ENCODE measurements at places on chromosomes 13 and 19. TPM values are rescaled to one million over a fixed set of nuclear protein-coding genes. Genes with fewer than 3 reads are reported as not detected.

GRCh38 chr13:106986687-106987426 lies 418.9 kb upstream of the ARGLU1 start:
- no peak for DNase-seq

DNA sequence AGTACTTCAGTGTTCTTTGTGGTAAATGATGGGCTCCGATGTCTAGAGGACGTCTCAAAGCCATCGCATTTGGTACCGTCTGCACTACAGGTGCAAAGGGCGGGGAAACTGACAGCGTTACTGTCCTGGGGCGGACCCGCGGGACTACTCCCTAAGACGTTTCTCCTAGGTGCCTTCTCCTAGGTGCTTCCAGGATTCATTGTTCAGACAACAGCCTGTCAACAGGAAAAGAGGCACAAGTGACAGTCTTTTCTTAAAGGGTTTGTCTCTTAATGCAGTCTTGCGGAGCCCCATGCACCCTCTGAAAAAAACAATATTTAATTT lies 1.4 kb downstream of the SERTM1 start:
- DNase-seq: no peak

DNA sequence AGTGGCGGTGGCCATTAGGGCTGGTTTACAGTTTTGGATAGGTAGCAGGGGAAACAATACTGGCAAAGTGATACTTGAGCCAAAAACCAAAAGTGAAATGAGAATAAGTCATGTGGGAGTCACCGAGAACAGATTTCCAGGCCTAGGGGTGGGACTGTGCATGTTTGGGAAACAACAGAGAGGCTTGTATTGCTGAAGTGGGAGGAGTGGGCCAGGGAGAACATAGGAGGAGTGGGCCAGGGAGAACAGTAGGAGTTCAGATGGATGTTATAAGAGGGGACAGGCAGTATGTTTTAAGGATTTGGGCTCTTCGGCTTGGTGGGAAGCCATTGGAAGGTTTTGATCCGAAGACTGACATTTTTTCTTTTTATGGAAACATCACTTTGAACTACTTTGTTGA lies 35.5 kb downstream of the AKAP11 start:
- no peak for DNase-seq

DNA sequence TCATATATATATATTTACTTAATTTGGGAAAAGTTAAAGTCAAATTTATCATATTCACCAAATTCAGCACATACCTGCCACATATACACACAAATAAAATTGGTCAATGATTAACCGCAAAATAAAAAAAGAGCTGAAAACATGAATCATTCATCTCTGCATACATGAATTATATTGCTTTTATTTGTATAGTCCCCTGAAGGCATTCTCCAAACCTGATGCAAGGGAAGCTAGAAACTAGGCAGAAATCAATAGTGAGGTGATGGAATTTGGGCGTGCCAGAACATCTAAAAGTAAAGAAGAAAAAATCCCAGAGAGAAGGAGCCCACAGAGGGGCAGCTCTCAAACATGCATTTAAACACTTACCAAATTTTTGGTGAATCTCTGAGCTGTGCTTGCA lies 60.1 kb downstream of the UFM1 start:
- peak; percentile 21 for DNase-seq

GRCh38 chr13:71704656-71705055 lies 162.3 kb downstream of the DACH1 start:
- DNase-seq: no peak

DNA sequence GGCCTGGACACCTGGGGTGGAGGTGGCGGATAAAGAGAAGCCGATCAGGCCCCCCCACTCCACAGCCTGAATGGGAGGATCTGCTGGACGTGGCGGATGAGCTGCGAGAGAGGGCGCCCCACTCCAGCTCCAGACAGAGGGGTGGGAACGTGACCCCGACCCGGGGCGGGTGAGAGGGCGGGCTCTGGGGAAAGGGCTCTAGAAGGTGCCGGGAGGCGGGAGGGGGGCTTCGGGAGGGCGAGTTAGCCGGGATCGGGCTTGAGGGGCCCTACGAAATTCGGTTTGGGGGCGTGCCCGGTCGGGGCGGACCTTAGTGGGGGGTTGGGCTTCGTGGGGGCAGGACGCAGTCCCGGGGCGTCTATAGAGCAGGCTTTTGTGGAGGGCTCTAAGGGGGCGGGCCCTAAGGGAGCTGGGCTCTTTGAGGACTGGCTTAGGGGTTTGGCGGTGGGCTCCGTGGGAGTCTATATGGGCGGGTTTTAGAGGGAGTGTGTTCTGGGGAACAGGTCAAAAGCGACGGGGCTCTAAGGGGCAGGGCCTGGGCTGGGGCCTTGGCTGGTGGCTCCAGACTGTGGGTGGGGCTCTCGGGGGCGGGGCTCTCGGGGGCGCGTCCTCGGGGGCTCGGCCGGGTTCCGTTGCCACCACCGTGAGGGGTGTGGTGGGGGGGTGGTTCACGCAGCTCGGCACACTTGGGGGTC lies 4.1 kb upstream of the NANOS3 start:
- no peak for DNase-seq

GRCh38 chr19:50573741-50574461 lies 5.7 kb upstream of the LRRC4B start:
- DNase-seq: no peak

GRCh38 chr13:48769107-48769704 lies 115.5 kb downstream of the CYSLTR2 start:
- peak; percentile 85 for DNase-seq

- peak; percentile 11 for DNase-seq
Observed at GRCh38 chr19:6233827-6234511, 45.8 kb downstream of the MLLT1 start.

ZNF177 gene
- 0.34 TPM for total RNA-seq

PRTN3 gene
- total RNA-seq: not detected

C19orf38 gene
- 1.1 TPM for total RNA-seq

IGFL1 gene
- not detected for total RNA-seq

NLRP7 gene
- total RNA-seq: 0.49 TPM

ZNF560 gene
- not detected for total RNA-seq

PODNL1 gene
- total RNA-seq: 0.72 TPM

INSL3 gene
- not detected for total RNA-seq

HTR2A gene
- total RNA-seq: not detected

OR7D2 gene
- total RNA-seq: not detected

ACER1 gene
- not detected for total RNA-seq

CELF5 gene
- not detected for total RNA-seq

COL4A2 gene
- 19.2 TPM for total RNA-seq

SIGLEC12 gene
- not detected for total RNA-seq

FCAR gene
- not detected for total RNA-seq

Measured in Caco-2 (cell line).